ENCODE measurements at places on chromosomes 12 and 14.

DNA sequence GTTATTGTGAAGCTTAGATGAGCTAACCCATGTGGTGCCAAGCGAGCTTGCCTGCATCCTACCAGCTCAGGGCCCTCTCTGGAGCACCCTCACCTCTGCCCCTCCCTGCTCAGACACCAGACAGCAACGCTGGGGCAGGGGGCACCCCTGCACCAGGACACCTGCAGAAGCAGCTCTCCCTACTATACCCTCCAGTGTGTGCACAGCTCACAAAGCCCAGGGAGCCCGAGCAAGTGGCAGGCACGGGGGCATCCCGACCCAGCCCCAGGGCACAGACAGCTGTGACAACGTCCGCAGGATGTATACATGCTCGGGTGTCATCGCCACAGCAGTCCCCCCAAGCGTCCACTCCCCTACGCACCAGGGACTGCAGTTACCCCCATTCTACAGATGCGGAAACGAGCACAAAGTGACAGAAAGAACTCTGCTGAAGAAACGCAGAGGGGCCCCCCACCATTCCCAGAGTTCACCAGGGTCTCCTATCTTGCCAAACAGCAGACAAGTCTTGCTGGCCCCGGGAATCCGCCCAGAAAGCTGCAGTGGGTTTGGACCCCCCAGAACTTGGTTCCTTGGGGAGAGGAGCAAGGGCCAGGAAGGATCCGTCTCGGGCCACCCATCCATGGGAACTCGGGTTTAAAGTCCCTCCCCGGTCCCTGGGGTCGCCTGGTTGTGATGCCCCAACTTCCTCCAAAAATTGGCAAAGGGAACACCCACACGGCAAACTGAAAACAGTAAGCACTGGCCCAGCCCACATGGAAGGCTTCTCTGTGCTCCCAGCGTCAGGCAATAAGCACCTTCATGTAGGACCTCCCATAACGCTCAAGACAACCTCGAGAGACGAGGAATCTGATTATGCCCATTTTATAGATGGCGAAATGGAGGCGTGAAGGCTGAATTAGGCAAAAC, 12.0 kb downstream of the NCOR2 start:
- DNase-seq = no peak

DNA sequence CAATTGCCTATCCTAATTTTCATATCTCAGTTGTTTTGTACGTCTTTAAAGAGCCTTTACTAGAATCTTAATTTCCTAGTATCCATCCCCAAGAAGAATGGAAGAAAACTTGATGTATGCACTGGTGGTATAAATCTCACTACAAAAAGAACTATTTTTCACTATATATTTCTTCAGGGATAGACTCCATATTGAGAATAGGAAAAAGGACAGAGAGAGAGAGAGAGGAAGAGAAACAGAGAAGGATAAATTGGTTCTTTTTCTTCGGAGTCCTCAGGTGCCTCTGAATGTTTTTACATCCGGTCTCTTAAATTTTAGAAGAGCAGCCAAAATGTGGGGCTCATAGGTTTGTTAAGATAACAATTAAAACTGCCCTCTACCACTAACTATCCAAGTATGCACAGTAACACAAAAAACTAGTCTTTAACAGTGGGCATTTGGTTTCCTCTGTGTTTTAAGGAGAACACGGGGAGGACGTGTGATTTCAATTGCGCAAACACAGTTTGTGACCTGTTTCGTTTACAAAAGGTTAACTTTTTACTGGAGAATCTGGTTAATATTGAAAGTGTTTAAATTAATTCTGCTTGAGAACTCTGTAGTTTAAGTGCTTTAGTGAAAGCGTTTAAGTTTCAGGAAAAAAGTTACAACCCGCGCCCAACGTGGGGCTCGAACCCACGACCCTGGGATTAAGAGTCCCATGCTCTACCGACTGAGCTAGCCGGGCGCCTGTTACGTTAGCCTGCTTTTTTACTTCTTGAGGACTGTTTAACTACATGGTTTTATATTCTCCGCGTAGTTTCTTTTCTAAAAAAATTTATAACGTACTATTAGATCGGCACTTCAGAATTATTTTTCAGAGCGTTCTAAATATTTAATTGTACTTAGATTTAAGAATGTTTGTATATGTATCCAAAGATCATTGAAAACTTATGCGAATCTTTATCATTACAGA, 5.1 kb upstream of the PSMA3 start:
- DNase-seq = peak; percentile 63

- DNase-seq = no peak
Observed at GRCh38 chr14:22848351-22849164, 12.2 kb downstream of the MMP14 start.

- DNase-seq = no peak
Observed at GRCh38 chr12:126219654-126220279, 1154.5 kb downstream of the AACS start.

DNA sequence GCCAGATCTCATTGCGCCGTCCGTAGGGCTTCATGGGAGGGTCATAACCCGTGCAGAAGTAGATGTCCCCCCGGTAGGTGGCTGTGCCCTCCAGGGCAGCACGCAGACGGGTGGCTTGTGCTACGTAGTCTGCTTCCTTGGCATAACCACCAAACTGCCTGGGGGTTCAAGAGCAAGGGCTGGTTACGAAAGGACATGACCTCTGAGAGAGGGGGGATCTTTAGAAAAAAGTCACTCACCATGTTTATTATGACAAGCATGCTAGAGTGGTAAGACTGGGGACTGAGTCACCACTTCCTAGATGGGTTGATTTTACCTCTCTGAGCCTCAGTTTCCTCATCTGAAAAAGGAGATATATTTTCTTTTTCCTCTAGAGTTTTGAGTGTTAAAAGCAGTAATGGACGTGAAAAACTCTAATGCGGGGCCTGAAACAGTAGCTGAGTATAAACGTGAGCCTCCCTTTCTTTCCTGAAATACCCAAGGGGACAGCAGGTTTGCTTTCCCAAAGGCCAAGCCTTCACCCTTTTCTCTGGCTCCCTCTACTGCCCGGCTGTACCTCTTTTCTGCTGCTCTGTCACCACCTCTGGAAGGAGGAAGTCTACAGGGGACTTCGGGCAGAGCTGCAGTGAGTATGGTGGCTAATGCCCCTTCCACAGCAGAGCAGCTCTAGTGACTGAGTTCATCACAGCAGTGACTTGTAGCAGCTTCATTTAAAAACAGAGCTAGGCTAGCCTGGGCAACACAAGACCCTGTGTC, 23.5 kb upstream of the GPRC5D start:
- no peak for DNase-seq

- DNase-seq = no peak
Observed at GRCh38 chr14:47596860-47597259, 78.5 kb downstream of the MDGA2 start.

- DNase-seq = no peak
Observed at GRCh38 chr14:72851635-72852034, 42.3 kb downstream of the DPF3 start.

DNA sequence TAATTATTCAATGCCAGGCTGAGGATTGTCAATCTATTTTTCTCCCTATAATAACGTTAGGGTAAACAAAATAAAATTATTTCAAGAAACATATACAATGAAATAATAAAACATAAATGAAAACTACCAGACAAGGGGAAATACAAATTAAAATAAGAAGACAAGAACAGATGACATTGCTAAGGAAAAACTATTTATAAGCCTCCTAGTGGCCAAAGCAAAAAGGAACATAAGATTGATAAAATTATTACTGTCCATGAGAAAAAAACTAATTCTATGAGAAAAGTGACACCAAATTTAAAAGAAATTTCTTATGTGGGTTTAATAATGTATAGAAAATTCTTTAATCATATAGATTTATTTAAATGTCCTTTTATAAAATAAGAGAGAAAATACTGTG, 294.7 kb downstream of the TTC6 start:
- no peak for DNase-seq

DNA sequence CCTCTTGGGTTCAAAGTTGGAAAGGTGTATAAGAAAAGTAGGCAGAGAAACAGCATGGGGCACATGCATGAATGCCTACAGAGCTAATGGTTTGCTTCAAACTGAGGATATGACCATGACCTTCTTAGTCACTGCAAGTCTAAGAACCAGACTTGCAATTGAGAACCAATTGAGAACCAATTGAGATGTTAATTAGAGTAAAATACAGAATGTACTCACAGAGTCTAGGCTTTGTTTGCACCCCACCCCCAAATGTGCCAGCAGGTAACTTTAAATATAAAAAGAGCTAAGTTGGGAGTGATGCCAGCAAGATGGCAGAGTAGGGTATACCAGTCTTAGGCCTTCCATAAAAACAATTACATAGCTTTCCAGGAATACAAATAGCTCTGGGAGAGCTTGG, 227.3 kb upstream of the ALG10 start:
- DNase-seq = no peak

- no peak for DNase-seq
Observed at GRCh38 chr12:127655691-127656090, 611.3 kb upstream of the TMEM132C start.

GRCh38 chr12:130075497-130076076, 86.7 kb upstream of the FZD10 start:
- no peak for DNase-seq

DNA sequence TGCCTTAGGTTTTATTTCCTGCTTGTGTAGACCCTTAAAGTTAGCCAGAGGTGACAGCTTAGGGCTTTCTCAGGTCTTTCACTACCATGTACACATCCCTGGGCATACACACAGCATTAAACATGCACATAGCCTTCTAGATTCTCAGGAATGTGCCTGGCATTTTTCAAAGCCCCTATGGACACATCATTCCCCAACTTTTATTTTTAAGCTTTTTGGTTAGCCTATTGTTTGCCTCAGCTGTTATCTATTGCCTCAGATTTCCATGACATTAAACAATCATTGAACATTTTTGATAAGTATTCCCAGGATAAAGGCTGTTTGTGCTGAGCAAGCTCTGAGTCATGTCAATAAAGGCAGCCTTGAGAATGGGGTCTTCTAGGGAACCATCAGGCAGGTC, 15.1 kb upstream of the PPM1A start:
- DNase-seq = no peak

DNA sequence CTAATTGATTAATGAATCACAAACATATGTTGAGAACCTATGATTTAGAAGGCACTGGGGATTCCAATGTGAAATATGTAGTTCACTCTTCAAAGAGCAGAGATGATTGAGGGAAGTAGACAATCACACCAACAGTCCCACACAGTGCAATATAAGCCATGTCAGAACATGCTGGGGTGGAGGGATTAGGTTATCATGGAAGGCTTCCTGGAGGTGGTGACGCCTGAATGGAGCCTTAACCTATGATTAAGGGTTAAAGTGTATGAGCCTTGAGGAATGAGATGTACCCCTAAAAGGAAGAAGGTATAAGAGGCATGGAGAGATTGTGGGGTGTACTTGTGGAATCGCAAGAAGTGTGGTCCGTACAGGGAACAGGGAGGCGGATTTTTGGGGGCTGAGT, 31.3 kb downstream of the ERH start:
- no peak for DNase-seq

GRCh38 chr14:35338731-35339405, 46.7 kb downstream of the PSMA6 start:
- no peak for DNase-seq

DNA sequence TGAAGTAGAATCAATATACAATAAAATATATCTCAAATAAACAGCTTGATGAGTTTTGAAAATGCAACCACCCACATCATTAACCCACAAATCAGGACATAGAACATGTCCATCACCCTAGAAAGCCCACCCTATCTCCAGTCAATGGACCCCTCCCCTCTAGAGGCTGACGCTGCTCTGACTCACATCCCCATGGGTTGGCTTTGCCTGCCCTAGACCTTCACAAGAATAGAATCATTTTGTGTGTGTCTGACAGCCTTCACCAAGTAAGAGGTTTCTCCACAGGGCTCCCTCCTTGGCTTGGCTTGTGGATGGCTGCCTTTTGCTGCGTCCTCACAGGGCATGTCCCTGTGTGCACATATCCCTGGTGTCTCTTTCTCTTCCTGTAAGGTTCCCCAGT, 250.2 kb upstream of the RTL1 start:
- no peak for DNase-seq

GRCh38 chr12:85562765-85563164, 273.4 kb downstream of the RASSF9 start:
- DNase-seq = no peak

DNA sequence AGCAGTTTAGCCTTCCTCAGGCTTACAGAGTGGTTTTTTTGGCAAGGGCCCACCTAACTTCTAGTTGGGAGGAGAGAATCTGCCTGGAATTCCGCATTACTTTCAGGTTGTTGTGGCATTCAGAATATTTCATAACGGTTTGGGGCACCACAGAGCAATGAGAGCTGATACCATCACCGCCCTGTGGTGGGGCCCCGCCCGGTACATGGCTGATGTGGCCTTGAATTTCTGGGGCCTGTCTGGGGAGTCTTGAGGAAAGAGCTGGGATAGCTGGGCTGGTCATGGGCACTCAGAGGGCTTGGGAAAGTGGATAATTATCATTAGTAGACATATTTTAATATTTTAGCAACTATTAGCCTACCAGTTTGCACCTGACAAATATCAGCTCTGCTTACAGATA, 4.2 kb downstream of the TESPA1 start:
- DNase-seq = no peak

GRCh38 chr14:74792249-74793039, 29.3 kb downstream of the YLPM1 start:
- no peak for DNase-seq

- no peak for DNase-seq
Observed at GRCh38 chr14:95281560-95282176, 38.0 kb downstream of the CLMN start.

GRCh38 chr12:79557690-79558315, 133.0 kb downstream of the PAWR start:
- no peak for DNase-seq

- no peak for DNase-seq
Observed at GRCh38 chr14:58287607-58288042, 10.7 kb upstream of the ARID4A start.

DNA sequence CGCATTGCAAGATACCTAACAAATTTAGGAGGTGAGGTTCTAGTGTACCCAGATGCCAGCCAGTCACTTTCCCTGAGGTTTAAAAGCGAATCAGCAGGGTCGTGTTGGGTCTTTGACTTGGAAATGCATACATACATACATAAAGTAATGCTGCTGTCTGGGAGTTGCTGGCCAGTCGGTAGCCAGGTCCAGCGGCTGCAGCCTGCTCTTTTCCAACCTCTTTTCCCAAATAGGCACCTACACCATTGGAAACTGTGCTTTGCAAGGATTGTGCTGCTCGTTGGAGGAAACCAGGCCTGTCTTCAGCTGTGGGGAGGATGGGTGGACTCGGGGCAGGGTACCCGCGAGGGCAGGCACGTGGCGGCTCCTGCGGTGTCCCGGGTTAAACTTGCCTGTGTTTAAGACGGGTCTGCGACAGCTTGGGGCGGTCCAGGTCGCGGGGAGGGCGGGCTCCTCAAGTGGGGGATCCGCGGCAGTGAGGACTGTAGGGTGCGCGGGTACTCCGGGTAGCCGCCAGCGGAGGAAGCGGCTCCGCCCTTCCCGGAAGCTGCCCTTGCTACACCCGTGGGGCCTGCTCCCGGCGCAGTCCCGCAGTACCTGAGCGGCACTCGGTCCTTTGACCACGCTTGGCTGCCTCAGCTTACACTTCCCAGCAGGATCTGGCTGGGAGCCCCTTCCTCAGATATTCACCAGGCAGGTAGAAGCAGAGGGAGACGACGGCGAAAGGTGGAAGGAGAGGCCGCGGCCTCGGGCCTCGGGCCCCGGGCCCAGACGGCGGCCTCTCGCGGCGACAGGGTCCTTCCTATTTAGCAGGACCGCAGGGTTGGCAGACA, 2.7 kb downstream of the TTC6 start:
- no peak for DNase-seq

GRCh38 chr14:103606963-103607668, 21.9 kb upstream of the KLC1 start:
- no peak for DNase-seq
